ENCODE measurements at places on chromosomes 11 and 22.
A peak's percentile ranks its signal among the peaks of the same experiment; 100 is the strongest.

GRCh38 chr11:44781655-44782054, 54.9 kb downstream of the TSPAN18 start:
- DNase-seq = peak; percentile 57

GRCh38 chr11:1460396-1460985, 26.1 kb downstream of the MOB2 start:
- DNase-seq = no peak

DNA sequence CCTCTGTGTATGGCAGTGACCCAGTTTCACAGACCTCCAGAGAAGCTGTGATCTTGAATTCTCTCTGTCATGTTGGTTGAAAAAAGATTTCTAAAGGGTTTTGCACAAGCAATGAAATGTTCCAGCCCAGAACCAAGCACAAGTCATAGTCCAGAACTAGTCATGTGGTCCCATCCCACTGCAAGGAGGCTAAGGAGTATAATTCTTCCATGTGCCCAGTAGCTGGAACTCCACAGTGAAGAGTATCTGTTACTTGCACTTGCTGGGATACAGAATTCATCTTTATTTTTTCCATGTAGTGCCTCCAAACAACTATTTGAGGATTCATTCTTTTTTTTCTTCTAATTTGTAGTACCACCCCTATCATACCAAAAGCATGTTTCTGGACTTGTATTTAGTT, 9.9 kb upstream of the MMP8 start:
- DNase-seq = no peak

GRCh38 chr22:35733791-35734516, 16.3 kb downstream of the APOL5 start:
- DNase-seq = no peak

DNA sequence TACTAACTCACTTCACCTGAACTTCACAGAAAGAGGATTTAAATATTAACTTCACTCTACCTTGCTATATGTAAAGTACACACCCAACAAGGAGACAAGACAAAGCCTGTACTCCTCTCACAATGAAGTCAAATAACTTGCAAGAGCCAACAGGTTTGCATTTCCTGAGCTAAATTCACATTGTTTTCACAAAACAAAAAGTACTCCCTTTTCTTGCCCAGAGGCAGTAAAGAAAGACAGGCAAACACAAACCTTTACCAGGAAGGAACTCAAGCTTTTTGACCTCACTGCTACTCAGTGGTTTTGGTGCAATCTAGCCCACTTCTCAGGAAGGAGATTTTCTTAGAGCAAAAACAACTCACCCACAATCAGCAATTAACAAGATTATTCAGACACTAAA, 15.7 kb downstream of the USP28 start:
- DNase-seq = no peak

DNA sequence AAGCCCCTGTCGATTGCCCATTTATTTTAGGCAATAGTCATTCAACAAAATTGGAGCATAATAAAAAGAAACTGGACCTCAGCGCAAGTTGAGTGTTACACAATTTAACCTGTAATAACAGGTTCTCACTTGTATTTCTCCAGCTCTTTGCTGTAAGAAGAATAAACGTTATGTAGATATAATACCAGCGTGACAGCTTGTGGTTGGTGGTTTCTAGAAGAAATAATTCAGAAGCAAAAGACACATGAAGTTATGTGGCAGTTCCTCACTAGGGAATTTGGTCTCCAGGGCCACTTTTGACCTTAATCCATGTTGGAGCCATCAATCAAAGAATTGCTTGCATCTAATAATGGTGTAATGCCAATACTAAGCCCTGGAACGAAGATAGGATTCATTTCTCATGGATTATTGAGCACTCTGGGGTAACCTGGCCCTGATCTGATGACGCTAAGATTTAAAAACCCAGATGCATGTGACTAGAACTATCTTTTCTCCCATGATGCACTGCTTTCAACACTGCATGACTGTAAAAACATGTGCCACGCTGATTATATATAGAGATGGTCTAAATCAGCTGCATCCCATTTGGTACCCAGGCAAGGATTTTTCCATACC, 129.7 kb upstream of the LDLRAD3 start:
- no peak for DNase-seq

GRCh38 chr11:78548911-78549590, 25.6 kb downstream of the NARS2 start:
- DNase-seq = no peak

GRCh38 chr11:61120099-61120705, 17.9 kb downstream of the CD5 start:
- no peak for DNase-seq

DNA sequence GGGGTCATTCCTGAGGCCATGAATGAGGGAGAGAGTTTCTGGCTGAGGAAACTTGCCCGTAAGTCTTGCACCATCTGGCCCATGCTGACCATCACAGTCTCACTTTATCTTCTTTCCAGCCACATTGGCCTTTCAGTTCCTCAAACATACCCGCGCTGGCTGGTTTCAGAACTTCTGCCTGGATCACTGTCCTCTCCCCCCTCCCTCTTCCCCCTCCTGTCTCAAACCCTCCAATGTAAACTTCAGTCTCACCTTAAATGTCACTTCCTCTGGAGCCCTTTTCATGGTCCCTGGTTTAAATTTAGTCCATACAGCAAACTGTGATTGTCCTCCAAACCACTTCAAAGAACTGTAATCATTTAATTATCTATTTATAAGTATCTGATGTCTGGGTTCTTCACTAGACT, 3.7 kb upstream of the TMEM109 start:
- no peak for DNase-seq

GRCh38 chr11:108609682-108610081, 16.1 kb upstream of the EXPH5 start:
- DNase-seq = no peak

- DNase-seq = peak; percentile 78
Measured at GRCh38 chr11:108241330-108242037, 18.6 kb downstream of the ATM start.

DNA sequence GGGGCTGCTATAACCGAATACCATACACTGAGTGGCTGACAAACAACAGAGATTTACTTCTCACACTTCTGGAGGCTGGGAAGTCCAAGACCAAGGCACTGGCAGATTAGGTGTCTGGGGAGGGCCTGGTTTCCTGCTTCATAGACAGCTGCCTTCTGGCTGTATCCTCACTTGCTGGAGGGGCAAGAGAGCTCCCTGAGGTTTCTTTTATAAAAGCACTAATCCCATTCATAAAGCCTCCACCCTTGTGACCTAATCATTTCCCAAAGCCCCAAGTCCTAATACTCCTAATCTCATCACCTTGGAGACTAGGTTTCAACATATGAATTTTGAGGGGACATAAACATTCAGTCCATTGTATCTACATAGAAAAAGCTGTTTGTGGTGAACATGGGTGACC, 131.8 kb downstream of the KIRREL3 start:
- no peak for DNase-seq

DNA sequence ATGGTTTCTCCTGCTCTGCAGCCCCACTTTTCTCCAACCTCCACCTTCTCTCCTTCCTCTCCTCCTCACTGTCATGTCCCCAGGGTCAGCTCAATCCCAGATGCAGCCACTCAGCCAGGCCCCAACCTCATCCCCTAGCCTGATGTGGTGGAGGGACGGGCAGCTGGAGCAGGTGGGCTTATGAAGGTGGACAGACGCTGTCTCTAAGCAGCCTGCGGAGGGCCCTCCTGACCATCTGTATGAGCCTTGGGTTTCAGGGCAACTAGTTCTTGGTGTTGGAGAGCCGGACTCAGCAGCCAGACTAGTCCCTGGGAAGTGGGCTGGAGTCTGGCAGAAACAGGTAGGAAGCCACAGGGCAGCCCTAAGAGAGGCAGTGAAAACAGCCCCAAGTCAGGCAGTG, 18.1 kb downstream of the CRYBB2 start:
- DNase-seq = no peak

GRCh38 chr11:45094958-45095690, 51.3 kb upstream of the PRDM11 start:
- DNase-seq = no peak

DNA sequence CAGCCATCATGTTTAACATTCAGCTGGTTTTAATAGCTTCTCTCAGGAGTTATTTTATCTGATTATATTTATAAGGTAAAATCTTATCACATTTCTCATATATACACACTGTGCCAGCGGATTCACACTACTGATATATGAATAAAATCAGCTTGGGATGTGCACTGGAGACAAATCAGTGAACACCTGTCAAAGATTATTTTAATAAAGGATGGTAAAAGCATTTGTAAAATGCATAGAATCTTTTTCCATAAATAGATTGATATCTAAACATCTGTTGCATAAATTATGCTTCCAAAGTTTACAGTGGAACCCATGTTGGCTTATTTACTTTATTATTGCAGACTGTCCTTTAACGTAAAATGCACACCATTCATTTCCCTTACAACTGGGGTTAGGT, 1125.8 kb upstream of the CNTN5 start:
- no peak for DNase-seq

Data from hematopoietic multipotent progenitor cell treated with erythropoietin and hydrocortisone succinate and interleukin-3 and kit ligand, for 6 days (in vitro differentiated cells).